ENCODE measurements at places on chromosomes 6 and 20.
A peak's percentile ranks its signal among the peaks of the same experiment; 100 is the strongest.

DNA sequence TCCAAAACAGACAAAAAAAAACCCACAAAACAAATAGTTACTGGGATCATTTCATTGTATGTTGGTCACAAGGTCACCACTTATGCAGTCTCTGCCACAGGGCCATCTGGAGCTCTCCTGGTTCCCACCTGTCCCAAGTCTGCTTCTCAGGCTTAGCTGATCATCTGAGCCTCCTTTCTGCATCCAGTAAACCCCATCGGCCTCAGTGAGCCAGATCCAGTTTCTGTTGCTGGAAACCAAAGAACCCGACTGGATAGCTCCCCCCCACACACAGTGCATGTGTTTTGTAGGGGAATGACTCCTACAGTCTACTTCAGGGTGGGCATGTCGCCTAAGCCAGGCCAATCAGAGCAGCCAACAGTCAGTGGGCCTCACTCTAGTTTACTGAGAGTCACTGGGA, 233.3 kb downstream of the PREX1 start:
- no peak for DNase-seq

DNA sequence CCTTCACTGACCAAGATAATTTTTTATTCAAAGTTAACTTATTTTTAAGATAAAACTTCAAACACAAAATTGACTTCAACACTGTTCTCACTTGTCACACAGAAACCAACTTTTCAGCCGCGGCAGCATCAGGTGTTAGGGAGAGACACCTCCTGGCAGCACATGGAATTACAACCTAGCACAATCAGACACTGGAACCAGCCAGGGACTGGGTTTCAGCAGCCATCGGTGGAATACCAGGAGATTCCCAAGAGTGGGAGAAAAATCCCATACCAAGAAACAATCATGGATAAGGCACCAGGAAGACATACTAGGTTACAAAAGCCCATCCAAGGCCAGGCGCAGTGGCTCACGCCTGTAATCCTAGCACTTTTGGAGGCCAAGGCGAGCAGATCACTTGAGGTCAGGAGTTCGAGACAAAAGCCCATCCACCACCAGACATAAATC, 70.0 kb downstream of the SNX5 start:
- peak; percentile 3 for DNase-seq

- no peak for DNase-seq
Observed at GRCh38 chr20:52610749-52611148, 361.4 kb upstream of the TSHZ2 start.

DNA sequence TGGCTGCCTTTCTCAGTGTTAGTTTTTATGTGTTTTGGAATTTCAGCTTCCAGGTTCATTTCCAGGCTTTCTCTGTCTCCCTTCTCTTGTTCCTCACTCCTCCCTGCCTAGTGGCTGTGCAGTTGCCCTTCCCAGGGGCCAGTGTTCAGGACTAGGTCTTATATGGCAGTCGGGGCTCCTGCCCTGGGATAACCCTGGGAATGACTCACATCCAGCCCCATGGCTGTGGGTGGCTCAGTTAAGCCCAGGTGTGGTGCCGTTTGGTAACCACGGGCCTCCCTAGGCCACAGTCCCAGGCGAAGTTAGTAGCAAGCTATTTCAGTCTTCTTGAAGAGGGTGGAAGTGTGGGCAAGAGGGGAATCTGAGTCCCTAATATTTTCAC, 57.4 kb upstream of the DDR1 start:
- DNase-seq, result no peak

- DNase-seq, result no peak
Observed at GRCh38 chr6:159117046-159117445, 52.2 kb upstream of the FNDC1 start.

DNA sequence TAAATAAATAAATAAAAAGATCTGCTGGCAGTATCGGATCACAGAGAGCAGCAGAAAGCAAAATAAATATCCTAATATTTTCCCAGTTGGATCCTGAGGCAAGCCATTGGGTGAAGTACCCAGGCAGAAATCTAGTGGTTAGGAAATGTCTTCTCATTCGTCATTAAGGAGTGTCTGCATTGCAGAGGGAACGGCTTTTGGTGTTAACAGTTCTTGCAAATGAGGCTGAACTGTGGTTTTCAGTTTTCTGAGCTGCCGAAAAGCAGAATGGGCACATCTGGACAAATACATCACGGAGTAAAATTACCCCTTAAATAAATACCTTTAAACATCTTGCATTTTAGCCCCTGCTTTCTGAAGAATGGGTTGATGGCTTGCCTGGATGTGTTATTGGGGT, 82.3 kb upstream of the MPC1 start:
- DNase-seq, result no peak

- no peak for DNase-seq
Observed at GRCh38 chr6:29071831-29072723, 15.0 kb downstream of the OR2B3 start.

GRCh38 chr6:147577488-147577887, 69.0 kb downstream of the SAMD5 start:
- no peak for DNase-seq

GRCh38 chr6:150456902-150457643, 88.3 kb downstream of the IYD start:
- no peak for DNase-seq

GRCh38 chr20:17941087-17941825, 27.3 kb downstream of the SNX5 start:
- DNase-seq, result no peak

DNA sequence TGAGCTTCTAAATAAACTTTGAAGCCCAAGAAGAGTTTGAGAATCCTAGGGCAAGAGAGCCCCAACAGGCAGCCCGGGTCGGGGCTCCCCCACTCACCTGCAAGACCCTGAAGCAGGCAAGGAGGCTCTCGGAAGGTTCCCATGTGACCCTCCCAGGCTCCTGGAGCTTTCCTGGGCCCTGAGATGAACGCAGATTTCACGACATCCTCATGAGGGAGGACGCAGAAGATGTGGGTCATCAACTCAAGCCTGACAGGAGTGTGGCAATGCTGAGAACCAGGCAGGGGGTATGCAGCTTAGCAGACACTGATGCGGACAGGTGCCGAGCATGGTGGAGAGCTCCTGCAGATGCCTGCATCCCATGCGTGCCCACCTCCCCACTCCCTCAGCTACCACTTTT, 184.5 kb upstream of the SLC24A3 start:
- no peak for DNase-seq

DNA sequence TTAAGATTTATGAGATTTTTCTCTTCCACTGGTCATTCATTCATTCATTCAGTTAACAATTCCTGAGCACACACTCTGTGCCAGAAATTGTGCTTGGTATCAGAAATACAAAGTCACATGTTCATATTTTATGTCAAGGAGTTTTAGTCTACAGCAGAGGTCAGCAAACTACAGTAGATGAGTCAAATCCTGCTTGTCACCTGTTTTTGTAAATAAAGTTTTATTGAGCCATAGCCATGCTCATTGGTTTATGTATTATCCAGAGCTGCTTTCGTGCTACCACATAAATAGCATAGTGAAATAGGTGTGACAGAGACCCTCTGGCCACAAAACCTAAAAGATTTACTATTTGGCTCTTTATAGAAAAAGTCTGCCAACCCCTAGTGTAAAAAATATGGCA, 46.8 kb downstream of the THEMIS start:
- no peak for DNase-seq

GRCh38 chr20:57849521-57850215, 139.9 kb upstream of the PMEPA1 start:
- DNase-seq, result no peak

DNA sequence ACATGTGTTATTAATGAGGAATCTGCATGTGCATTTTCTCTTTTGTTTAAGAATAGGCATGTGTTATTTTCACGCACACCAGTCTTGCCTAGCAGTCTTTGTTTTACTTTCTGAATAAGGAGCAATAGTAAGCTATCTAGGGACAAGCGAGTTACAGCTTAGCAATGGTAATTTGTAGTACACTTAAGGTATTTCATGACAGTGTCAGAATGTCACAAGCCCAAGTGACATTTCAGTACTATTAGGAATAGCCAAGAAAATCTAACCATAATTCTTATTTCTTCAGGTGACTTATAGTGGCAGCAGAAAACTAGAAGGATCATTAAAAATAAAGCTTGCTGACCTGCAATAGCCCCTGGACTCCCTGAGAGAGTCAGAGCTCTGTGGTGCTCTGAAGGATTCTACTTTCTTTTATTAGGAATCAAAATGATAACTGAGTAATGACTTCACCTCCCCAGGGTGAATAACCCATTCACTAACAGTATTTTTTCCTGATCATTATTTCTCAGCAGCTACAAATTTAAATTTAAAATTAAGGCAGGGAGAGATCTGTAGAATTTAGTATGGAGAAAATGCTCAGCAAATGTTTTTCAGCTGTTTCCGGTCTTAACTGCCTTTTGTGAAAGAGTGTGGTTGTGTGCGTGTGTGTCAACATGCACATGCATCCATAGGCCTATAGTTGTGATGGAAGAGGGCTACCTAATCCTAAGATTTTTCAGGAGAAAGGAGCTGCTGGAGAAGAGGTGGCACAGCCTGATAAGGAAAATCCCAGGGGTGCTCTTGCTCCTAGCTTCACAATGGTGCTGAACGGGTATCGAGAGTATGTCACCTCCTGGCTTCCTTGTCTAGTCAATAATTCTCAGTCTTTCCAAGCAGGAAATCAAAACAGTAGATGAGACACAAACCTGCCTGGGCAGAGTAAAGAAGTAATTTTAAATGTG, 90.0 kb upstream of the BEND3 start:
- DNase-seq, result no peak

GRCh38 chr20:63080411-63080810, 73.6 kb upstream of the BHLHE23 start:
- no peak for DNase-seq

- DNase-seq, result no peak
Observed at GRCh38 chr6:148242180-148242579, 100.5 kb upstream of the SASH1 start.

DNA sequence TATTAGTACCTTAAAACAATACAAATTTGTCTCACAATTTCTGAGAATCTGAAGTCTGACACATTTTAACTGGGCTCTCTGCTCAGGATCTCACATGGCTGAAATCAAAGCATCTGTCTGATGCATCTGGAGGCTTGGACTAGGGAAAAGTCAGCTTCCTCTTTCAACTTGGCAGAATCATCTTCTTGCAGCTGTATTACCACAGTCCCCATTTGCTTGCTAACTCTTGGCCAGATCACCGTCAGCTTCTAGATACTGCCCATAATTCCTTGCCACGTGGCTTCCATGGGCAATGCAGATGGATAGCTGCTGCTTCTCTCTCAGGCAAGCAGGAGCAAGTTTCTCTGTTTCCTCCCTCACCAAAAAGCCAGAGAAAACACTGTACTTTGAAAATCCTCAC, 1106.4 kb upstream of the CITED2 start:
- DNase-seq, result no peak

GRCh38 chr6:91420243-91420642, 833.4 kb upstream of the MAP3K7 start:
- DNase-seq, result no peak

- DNase-seq, result no peak
Observed at GRCh38 chr6:23403460-23403859, 722.6 kb upstream of the NRSN1 start.

- no peak for DNase-seq
Observed at GRCh38 chr20:11084508-11084907, 410.7 kb upstream of the JAG1 start.

DNA sequence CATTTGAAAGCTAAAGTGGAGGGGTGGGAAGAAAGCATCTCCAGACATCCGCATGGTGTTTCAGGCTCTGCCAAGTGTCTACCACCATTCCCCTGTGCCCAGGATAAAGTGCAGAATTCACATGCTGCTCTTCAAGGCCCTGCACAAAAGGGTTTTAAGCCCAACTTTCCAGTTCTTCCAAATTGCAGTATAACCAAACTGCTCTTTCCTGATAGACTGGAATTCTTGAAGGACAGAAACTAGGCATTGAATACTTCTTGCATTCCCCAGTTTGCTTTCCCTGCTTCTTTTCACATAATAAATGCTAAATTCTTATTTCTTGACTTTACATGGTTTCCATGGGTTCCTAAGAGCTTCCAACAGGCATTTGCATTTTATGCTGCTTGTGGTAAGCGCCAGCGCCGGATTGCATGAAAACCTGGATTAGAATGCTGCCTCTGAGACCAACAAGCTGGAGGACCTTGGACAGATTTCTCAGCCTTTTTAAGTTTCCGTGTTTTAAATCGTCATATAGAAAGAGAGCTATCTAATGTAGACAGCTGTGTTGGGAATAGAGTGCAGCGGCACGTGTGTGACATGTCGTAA, 7.9 kb downstream of the SOX4 start:
- DNase-seq, result no peak

DNA sequence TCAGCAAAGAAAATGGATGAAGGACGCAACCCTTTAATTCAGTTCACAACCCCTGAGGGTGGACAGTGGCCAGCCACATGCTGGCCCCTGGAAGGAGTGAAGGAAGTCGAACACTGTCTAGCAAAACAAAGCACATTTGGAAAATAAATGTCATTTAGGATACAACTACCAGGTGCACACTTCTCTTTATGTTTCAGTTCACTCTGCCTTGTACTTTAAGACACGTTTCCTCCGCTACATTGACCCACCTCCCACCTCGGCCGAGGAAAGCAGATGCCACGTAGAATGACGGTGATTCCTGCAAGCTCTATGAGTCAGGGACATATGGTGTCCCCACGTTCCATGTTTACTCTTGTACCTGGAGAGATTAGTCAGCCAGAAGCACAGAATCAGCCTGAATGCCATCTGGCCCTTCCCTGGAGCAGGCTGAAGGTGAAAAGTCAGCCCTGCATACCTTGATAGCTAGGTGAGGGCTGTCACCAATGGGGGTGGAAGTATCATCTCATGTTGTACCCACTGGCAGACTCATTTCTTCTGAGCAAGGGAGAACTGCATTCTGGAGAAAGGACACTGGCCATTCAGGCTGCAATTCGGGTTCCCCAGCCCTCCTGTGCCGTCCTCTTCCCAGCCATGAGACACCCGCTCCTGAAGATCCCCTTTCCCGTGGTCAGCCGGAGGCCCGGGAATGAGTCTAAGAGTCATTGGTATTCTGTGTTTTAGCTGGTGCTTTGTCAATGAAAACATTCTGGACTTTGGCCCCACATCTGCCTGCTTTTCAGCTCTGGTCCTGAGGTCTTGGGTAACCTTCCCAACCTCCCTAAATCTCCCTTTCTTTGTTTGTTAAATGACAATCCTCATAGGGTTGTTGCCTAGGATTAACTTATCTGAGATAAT, 60.6 kb downstream of the FOXA2 start:
- DNase-seq, result no peak

DNA sequence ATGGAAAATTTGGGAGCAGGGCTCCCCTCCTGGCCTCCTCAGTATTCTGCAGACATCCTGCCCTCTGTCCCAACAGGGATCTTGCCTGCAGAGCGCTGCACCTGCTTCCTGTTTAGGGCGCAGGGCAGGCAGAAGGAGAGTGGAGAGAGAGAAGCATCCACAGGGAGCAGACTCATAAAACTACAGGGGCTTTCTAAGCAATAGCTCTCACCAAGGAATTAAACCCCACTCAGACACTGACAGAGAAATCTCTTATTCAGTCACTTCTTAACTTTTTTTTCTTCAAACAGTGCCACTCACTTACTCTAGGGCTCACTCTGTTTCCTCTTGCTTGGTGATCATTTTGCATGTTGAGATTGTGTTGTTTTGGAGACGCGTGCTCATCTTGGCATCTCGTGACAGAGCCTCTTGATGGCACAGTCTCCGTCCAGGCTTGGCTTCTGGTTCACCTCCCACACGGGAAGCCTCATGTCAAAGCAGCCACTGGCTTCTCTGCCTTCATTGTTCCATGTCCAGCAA, 153.1 kb upstream of the INSM1 start:
- DNase-seq, result peak; percentile 60

GRCh38 chr20:11267131-11267761, 593.4 kb upstream of the JAG1 start:
- no peak for DNase-seq

Data from NCI-H1092 (cell line).